ENCODE measurements at places on chromosomes 2 and 18.

GRCh38 chr2:11337909-11338308 is 6.5 kb downstream of the ROCK2 start:
- DNase-seq: no peak

DNA sequence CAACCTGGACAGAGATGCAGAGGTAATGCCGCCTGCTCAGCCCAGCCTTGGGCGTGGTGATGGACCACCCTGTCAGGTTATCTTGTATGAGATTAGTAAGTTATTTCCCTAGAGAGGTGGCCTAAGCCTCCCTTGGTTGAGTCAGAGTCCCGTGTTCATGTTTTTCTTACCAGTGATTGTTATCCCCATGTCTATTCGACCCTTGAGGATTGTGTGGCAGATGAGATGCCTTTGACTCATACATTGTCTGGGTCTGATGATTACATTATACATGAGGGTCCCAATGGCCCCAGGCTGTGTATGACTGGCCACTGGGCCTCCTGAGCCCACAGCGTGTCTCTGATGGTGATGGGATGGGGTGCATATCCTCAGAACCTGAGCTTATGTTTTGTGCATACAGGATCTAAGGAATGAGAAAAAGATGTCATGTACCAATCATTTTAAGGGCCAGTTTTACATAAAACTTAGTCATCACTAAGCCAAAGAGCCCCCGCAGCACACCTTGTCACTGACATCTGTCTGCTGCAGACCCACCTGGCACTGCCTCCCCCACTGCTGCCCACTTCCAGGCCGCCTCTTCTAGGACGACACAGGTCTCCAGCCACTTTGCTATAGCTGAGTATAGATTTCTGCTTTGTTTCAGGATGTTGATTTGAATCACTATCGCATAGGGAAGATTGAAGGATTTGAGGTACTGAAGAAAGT is 7.7 kb downstream of the PPP1R7 start:
- no peak for DNase-seq

DNA sequence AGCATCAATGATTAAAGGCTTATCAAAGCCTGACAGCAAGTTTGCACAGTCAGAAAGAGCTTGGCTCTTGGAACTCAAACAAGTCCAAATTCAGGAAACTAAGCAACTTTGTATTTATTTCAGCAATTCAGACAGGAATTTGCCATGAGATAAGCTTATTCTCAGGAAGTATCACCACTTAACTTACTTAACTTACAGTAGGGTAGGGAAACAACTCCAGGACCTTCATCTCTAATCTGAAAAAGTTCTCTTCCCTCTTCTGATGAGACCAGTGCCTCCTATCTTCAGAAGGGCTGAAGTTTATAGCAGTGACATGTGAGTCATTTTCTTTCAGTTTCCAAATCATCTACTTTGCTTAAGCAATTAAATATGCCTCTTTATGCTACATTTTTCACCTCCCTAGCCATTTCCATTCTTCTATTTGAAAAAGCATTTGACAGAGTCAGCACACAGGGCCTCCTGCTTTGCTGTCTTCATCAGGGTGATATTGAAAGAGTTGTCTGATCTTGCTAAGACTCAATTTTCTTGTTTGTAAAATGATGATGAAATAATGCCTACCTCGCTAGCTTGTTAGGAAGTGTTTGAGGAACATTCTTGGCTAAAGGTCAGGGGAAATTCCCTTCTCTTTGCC is 389.5 kb downstream of the RND3 start:
- DNase-seq: no peak

DNA sequence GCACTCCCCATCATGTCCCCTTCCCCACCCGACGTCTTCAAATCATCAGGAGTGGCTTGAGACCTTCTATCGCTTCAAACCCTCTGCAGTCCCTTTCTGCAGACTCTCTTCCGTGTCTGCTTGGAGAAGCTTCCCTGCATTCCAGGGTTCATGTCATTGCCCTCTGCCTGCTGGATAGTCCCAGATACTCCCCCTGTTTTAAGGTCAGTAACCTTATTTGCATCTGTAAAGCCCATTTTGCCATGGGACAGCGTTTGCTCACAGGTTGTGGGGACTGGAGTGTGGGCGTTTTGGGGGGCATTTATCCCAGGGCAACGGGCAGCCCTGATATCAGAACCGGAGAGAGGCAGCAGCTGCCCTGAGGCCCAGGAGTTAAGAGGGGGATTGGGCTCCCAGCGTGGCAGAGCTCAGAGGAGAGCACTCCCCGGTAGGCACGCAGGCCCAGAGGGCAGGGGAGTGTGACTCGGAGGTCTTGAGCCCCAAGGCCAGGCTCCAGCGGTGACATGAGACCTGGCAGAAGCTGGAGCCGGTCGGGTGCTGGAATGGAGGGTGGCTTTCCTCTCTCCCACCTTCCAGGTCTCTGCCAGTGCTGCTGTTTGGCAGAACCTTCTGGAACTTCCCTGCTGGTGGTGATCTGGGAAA is 73.8 kb downstream of the RTP5 start:
- DNase-seq: no peak

GRCh38 chr18:54878159-54878622 is 49.9 kb downstream of the RAB27B start:
- no peak for DNase-seq

DNA sequence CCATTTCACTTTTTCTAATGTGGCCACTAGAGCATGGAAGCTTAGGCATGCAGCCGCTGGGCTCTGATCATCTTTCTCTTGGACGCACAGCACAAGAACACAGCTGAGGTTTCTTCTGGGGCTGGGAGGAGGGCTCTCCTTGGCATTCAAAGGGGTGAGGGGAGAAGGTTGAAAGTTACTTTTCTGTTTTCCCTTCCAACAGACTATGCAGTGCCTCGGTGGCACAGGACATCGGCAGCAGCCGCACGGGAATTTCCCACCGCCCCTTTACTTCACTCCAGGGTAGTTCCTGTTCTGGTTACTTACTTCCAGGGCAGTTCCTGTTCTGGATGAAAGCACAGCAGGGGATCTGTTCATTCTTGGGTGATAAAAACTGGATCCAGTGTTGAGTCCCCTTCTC is 18.9 kb upstream of the MAL start:
- DNase-seq: no peak

GRCh38 chr18:75173738-75174137 is 35.2 kb downstream of the PTGR3 start:
- DNase-seq: no peak

DNA sequence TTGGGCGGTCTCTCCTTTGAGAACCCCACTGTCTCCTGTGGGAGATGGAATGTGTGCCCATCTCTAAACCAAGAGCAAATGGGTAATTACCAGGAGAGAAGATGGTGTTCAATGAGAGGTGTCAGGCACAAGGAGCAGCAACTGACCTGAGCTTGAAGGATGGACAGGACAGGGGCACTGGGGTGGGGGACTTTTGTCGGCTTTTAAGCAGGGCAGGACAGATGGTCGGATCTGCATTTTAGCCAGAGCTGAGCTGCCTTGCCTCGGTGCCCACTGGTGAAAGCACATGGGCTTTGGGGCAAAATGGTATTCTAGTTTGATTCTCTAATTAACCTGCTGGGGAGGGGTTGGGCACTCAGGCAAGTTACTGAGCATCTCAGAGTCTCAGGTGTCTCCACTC is 98.0 kb downstream of the INHBB start:
- no peak for DNase-seq

GRCh38 chr18:50651334-50651733 is 91.4 kb downstream of the MAPK4 start:
- DNase-seq: no peak

GRCh38 chr18:50751490-50751889 is 68.3 kb downstream of the MRO start:
- DNase-seq: no peak

- no peak for DNase-seq
Observed at GRCh38 chr2:36615222-36615621, 17.3 kb upstream of the FEZ2 start.

- no peak for DNase-seq
Observed at GRCh38 chr2:24632172-24632571, 141.1 kb downstream of the NCOA1 start.

- no peak for DNase-seq
Observed at GRCh38 chr2:60867848-60868247, 13.5 kb upstream of the REL start.

GRCh38 chr2:204871231-204871953 is 326.1 kb downstream of the PARD3B start:
- DNase-seq: no peak

DNA sequence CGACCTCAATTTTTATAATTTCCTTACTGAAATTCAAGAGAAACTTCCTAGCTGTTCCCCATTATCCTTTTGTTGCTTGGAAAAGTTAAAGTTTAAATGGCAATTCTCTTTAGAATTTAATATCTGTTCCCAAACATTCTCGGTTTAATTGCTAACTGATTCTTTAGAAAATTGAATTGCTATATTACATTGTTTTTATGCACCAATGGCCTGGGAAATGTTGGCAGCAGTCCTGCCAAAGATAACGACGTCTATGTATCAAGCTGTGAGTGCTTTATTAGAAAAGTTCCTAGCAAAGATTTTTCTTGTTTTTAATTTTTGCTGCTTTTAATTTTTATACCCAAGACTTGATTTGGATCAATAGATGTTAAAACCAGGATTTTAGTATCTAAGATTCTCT is 167.8 kb upstream of the HDAC4 start:
- no peak for DNase-seq

GRCh38 chr2:173963323-173963816 is 1.8 kb downstream of the SP3 start:
- DNase-seq: peak; percentile 37

- no peak for DNase-seq
Observed at GRCh38 chr2:45922577-45922988, 271.1 kb downstream of the PRKCE start.

GRCh38 chr2:19216676-19217602 is 141.5 kb downstream of the OSR1 start:
- DNase-seq: no peak

DNA sequence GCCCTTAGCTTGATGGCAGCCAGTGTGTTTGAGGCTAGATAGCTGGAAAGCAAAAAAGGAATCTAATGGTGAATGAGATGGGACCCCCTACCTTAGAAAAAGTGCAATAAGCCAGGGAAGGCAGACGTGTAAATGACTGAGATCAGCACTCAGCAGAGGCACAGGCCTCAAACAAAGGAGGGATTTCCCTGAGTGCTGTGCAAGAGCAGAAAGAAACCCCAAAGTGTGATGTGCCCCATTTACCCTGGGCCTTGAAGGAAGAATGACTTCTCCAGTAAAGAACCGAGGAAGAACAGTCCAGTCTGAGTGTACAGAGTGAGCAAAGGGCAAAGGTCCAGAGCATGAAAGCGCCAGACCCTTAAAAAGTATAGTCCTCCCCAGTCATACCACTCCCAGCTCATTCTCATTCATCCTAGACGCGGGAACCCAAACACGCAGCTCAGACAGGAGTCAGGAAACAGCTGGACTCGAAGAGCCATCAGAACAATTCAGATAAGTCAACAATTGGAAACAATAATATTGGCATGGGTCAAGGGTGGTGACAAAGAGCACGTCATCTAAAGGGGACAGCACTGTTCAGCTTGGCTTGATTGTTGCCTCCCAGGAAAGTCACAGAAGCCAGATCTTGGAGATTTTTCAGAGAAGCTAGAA is 121.7 kb downstream of the INO80D start:
- DNase-seq: no peak

DNA sequence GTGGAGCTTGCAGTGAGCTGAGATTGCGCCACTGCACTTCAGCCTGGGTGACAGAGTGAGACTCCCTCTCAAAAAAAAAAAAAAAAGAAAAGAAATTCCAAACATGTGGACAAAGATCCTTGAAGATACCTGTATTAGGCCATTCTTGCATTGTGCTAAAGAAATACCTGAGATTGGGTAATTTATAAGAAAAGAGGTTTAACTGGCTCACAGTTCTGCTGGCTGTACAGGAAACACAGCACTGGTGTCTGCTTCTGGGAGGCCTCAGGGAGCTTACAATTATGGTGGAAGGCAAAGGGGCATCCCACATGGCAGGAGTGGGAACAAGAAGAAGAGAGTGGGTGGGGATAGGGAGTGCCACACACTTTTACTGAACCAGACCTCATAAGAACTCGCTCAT is 140.1 kb downstream of the SS18 start:
- no peak for DNase-seq

GRCh38 chr2:101125808-101126207 is 25.4 kb downstream of the TBC1D8 start:
- DNase-seq: no peak

- no peak for DNase-seq
Observed at GRCh38 chr2:235900631-235901030, 267.6 kb downstream of the GBX2 start.

GRCh38 chr18:1090758-1091157 is 186.1 kb downstream of the ADCYAP1 start:
- DNase-seq: no peak

DNA sequence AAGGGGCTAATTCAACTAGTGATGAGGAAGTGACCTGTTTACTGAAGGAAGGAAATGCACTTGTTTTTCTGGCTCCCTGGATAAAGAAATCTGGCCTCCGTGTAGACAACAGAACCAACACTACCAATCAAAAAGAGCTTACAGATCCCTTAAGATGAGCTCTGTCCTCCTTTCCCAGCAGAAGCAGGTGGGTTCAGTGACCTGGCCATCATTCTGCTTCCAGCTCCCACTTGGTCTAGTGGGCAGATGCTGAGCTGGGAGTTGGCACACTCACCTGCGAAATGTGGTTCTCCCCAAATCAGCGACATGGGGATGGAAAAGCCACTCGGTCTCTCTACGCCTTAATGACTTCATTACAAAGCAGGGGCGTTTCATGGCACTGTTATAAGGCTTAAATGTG is 132.6 kb downstream of the AFF3 start:
- DNase-seq: no peak

- DNase-seq: no peak
Observed at GRCh38 chr2:1727101-1727771, 17.1 kb downstream of the PXDN start.

DNA sequence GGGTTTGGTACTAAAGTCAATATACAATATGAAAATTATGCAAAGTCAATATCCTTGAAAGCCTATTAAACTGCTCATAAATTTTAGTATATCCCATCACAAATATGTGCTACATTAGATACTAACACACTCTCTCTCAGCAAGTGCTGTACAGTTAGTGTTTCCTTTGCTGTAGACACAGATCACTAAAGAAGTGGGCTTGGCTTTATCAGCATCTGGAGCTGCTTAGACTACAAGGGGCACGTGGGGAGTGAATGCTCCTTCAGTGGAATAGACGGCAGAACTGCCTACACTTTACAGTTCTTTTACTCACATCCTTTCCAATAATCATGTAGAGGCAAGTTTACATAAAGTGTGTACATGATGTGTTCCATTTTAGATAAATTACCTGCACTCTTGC is 26.0 kb upstream of the EFEMP1 start:
- DNase-seq: no peak

- DNase-seq: no peak
Observed at GRCh38 chr2:20514596-20515269, 67.9 kb downstream of the RHOB start.
